ENCODE measurements at places on chromosomes 2 and 18.

- DNase-seq: peak; percentile 29
Observed at GRCh38 chr2:241764275-241765241, 12.1 kb upstream of the GAL3ST2 start.

GRCh38 chr2:169546756-169547155, 26.9 kb downstream of the FASTKD1 start:
- no peak for DNase-seq

DNA sequence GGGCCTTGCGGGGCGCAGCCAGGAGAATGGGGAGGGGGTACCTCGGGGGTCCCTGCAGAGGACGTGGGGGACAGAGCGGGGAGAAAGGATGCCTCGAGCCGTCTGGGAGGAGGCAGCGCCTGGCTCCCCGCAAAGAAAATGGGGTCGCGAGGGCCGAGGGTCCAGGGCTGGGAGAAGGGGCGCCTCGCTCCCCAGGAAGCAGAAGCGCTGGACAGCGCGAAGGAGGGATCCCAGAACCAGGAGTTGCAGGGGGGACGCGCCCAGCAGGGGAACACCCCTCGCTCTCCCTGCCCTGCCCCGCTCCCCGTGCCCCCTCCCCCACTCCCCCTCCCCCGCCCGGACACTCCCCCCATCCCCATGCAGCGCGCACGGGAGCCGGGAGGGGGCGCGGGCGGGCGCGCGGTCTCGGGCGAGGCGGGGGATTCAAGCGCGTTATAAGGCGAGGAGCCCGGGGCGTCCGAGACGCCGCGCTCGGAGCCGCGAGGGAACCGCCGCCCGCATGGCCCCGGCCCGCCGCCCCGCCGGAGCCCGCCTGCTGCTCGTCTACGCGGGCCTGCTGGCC, at the start of gene ERFE:
Gene ERFE (plus strand): TSS at position 462 of the 562 bp plus-strand sequence. CDS start 38 bp downstream, at position 500.
- no peak for DNase-seq

GRCh38 chr2:45494275-45494977, 116.6 kb downstream of the SRBD1 start:
- no peak for DNase-seq

GRCh38 chr2:149080099-149080498, 41.6 kb downstream of the LYPD6B start:
- no peak for DNase-seq

DNA sequence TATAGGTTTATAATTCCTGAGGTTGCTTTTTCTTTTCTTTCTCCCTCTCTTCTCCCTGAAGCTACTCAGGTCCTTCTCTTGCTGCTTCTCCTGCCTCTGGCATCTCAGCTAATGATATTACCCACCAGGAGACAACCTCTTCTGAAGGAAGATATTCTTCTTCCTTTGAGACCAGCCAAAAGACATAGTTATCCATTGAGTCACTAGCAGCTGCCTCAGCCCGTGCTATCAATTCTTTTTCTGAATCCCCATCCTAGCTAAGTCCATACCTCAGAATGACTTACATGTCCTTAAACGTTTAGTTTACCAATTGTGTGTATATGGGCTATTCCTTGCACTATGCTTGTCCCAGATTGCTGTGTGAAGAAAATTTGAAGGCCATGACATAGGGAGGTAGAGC, 25.0 kb upstream of the RNF103 start:
- DNase-seq: no peak

DNA sequence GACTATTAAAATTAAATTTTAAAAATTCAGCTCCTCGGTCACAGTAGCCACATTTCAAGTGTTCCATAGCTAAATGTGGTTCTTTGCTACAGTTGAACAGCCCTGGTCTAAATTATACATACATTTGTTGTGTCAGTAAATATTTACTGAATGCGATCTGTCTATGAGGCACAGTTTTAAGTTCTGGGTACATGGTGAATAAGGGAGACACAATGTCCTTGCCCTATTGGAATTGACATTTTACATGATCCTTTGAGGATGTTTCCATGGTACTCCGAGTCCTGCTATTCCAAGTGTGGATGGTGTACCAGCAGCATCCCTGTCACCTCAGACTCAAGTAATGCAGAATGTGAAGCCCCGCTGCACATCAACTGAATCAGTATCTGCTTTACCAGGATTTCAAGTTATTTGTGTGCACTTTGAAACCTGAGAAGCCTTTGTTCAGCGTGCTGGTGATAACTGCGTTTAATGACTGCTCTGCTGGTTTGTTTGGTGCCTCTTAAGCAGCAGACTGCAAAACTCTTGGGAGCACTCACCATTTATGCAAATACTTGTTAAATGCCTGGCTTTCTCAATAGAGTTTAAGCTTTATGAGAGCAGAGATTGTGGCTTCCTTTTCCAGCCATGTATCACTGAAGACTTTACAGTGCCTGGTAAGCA, 1.5 kb downstream of the GALNT1 start:
- no peak for DNase-seq

- DNase-seq: peak; percentile 81
Observed at GRCh38 chr2:42025151-42025582, 22.7 kb upstream of the PKDCC start.

DNA sequence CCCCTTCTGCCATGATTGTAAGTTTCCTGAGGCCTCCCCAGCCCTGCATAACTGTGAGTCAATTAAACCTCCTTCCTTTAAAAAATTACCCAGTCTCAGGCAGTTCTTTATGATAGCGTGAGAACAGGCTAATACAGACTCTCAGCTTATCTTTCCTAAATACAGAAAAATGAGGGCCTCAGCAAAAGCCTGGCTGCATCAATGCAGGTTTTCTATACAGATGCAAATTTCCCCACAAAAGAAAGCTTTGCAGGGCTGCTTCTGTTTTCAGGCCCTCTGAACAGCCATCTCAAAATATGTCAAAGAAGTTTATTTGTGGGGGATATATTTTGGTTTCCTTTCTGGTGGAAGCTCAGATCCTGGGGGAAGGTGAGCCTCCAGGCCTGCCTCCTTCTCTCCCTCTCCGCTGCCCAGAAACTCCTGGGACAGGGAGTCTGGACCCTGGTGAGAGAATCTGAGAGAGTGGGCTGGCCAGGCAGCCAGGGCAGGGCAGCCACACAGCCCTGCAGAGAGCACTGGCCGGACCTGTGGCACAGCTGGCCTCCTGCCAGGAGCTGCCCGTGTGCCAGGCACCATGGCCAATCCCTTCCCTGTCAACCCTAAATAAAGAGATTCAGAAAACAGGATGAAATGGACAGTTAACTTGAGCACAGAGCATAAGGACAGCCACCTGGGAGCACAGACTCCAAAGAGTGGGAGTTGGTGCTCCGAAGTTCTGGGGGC, 21.6 kb upstream of the AGXT start:
- DNase-seq: no peak

- no peak for DNase-seq
Observed at GRCh38 chr2:55009277-55010060, 40.8 kb downstream of the RTN4 start.

DNA sequence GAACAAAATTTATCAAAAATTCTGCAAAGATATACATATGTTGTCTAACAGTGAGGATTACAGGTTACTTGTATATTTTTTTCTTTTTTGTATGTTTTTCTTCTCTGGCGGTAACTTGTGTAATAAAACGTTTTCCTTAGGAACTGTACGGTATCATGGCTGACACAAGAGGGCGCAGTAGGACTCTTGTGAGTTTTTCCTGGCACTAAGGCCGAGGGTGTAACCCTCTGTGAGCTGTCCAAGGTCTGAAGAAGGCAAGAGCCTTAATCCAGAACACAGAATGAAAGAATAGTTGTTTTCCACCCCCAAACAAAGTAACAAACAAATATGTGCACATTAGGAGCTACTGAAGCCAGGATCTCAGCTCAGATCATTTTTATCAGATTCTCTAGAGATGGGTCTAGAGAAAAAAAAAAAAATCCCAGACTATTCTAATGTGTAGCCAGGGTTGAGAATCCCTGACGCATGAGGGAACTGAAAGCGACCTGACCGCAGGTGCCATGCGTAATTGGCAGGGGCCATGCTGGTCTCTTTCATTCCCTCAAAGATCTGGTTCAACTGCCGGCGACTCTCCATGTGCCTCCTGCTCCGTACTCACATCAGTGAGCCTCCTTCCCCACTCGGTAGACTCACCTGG, 27.0 kb downstream of the TMEM200C start:
- peak; percentile 75 for DNase-seq

GRCh38 chr2:46747297-46747818, 168.2 kb downstream of the MCFD2 start:
- DNase-seq: no peak

DNA sequence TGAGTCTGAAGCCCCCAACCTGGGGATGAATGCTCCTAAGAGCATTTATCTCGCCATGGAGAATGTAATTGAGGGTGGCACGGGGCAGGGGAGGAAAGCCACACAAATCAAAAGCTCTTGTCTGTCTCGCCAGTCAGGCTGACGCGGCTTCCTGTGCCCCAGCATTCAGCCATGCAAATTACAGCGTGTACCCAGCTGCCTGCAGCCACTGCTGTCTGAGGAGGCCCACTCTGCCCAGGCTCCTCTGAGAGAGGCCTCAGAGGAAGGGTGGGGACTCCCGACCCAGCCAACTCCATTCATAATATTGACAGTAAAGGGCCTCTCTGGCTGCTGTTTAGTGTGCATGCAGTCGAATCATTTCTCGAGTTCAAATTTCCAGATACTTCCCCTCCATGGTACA, 22.0 kb downstream of the SMAD7 start:
- peak; percentile 84 for DNase-seq

- DNase-seq: no peak
Observed at GRCh38 chr2:172234716-172235691, 132.3 kb upstream of the DLX2 start.

DNA sequence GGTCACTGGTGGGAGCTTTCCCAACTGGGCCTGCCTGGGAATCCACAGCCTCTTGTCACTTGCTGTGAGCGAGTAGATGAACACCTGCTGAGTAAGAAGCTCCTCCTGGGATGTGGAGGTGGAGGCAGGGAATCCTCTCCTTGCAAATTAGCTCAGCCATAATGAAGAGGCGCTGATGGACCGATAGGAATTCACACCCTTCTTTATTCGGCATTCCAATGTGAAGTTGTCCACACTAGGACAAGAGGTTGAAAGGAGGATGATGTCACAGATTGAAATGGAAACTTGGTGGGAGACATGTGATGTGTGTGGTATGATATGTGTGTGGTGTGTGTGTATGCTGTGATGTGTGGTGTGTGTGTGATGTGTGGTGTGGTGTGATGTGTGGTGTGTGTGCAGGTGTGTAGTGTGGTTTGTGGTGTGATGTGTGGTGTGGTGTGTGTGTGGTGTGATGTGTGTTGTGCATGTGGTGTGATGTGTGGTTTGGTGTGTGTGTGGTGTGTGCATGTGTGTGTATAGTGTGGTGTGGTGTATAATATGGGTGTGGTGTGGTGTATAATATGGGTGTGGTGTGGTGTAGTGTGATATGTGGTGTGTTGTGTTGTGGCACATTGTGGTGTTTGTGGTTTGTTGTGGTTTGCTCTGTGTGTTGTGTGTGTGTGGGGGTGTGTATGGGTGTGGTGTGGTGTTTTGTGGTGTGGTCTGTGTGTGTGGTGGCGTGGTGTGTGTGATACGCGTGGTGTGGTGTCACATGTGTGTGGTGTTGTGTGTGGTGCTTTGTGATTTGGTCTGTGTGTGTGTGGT, 216.4 kb downstream of the BCL2 start:
- DNase-seq: no peak

GRCh38 chr2:224331698-224332097, 70.2 kb downstream of the FAM124B start:
- DNase-seq: no peak

GRCh38 chr18:48719974-48720654, 181.3 kb downstream of the CTIF start:
- DNase-seq: no peak

DNA sequence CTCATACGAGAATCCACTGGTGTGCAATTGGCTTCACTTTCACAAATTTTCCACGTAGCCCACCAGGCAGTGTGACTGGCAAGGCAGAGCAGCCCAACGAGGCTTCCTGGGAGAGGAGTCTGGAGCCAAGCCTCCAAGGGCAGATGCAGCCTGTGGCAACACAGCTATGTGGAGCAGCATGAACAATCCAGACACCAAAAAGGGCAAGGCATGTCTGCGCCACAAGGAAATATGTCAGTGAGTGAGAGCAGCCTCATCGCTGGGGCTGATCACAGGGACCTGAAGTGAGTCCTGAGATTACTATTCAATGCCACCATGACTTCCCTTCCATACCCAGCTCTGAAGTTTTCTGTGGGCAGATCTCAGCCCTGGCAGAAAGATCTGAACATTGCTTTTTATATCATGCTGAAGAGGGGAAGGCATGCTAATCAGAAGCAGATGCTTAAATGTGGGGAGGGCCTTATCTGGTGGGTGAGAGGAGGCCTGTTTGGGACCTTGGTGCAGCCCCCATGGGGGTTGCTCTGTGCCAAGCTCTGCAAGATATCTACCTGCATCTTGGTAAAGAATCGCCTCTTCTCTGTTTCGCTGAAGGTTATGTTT, 40.0 kb upstream of the PUM2 start:
- DNase-seq: no peak

DNA sequence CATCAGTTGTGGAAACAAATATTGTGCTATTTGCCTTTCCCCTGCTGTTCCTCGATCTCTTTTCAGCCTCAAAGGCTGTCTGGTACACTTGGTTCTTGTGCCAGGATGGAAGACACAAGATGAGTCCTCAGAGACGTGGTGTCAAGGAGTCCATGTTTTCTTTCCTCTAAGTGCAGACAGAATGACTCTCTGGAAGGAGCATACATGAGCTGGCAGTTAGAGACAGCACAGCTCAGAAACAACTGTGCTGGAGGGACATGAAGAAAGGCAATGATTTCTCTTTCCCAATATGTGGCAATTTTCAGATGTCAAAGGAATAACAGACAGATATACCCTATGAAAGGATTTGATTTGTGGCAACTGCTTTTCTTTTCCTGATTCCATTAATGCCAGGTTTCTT, 162.2 kb downstream of the AFF3 start:
- no peak for DNase-seq

DNA sequence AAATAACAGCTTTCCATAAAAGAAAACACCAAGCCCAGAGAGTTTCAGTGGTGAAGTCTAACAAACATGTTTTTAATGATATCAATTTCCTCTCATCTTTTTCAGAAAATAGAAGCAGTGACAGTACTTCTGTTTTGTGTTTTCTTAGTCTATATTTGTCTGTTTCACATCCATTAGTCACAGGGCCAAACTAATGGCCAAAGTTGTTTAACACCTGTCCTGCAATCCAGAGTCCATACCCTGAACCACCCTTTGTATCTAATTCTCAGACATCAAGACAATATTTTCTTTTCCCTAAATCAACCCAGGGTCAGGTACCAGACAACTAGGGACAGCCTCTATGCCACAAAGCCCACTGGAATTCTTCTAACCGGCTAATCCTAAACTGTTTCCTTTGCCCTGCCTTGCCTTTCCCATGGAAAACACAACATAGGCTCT, 25.9 kb downstream of the TMSB10 start:
- no peak for DNase-seq

DNA sequence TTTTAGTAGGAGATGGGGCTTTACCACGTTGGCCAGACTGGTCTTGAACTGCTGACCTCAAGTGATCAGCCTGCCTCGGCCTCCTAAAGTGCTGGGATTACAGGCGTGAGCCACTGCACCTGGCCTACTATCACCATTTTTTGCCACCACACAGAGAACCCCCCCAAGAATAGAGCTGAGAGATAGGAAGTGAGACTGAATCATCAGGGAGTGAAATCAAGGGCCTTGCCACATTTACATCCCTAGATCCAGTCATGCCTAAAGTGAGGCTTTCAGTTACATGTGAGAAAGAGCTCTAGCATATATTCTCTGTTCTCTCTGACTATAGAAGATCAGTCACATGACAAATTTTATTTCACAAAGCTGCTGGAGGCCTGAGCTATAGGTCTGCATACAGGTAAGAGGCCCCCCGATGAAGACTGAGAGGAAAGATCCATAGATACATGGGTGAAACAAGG, 28.0 kb upstream of the KCMF1 start:
- no peak for DNase-seq

Measured in left hindlimb (tissue), 1 donor.